IPS-NIHi11 (cell line): ENCODE measurements at places on chromosomes 1 and 21.

- peak; percentile 20 for DNase-seq
These were observed 1.7 kb downstream of the EGLN1 start for GRCh38 chr1:231420299-231420958.

- no peak for DNase-seq
These were observed 174.5 kb upstream of the RUNX1 start for GRCh38 chr21:35223480-35224156.

- DNase-seq, result no peak
These were observed 35.5 kb downstream of the KIRREL1 start for GRCh38 chr1:158028969-158029368.

DNA sequence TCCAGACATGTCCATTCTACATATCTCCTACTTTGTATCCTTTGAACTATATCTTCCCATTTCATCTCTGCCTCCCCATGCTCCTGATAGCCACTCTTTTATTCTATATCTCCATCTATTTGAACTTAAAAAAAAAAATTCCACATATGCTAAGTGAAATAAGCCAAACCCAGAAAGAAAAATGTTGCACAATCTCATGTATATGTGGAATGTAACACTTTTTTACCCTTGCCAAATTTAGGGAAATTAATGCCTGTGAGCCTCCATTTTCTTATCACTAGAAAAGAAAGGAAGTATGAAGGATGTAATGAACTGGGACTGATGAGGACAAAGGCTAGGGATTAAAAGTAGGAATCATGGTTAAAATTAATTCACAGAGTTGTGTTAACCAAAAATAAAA is 53.5 kb downstream of the RGS13 start:
- no peak for DNase-seq

DNA sequence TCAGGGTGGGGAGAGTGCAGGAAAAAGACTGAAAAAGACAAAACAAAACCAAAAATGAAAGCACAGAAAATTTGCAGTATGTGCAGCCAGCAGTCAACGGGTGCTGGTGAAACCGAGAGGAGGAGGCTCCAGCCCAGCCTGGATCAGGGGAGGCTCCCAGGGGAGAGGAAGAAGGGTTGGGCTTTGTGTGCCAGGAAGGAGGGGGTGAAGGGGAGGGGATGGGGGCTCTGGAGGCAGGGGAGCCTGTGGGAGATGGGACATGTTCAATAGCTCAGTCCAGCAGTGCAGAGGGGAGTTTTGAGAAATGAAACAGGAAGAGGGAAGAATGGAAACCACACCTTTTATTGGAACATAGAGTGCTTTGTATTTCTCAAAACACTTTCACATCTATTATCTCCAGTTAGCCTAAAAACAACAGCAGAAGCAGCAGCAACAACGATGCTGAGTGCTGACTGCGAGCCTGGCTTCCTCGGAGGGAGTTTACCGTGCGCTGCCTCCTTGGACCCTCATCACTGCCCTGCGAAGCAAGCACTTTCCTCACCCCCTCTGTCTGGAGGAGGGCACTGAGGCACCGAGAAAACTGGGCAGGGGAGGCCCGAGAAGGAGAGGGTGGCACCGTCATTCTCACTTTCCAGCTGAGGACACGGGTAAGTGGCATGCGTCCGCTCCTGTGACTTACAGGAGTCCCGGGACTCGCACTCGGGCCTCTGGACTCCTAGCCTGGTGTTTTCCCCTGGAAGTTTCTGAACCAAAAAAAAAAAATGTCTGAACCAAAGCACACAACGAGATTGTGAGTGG is 62.9 kb downstream of the MDM4 start:
- peak; percentile 63 for DNase-seq

DNA sequence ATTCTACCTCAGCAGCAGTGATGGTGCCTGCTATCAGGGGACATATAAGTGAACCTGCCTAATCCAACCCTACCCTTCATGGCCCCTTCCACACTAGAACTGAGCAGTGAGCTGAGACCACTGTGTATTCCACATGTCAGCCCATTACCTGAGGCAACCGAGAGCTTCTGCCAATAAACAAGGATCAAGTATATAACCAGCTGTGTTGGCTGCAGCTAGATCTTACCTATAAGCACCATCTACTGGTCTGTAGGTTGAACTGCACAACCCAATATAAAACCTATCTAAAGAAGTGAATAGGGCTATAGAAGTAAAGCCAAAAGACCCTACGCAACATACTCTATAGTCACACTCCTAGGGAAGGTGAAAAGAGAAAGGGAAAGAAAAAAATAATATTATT is 376.9 kb downstream of the HHIPL2 start:
- peak; percentile 60 for DNase-seq

GRCh38 chr1:8764293-8764937 is 53.0 kb downstream of the RERE start:
- DNase-seq, result no peak

DNA sequence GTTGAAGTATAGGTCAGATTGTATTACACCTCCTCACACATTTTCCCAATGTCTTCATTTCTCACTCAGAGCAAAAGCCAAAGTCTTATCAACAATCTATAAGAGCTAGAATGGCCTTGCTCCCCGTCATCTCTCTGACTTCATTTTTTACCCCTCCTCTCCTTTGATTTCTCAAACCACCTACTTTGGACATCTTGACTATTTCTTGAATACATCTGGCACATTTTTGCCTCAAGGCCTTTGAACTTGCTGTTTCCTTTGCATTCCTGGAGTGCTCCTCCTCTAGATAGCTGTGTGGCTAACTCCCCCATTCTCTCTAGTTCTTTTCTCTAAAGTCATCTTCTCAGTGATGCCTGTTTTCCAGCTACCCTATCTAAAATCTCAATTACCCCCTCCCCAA is 7.2 kb upstream of the XCL2 start:
- DNase-seq, result no peak

DNA sequence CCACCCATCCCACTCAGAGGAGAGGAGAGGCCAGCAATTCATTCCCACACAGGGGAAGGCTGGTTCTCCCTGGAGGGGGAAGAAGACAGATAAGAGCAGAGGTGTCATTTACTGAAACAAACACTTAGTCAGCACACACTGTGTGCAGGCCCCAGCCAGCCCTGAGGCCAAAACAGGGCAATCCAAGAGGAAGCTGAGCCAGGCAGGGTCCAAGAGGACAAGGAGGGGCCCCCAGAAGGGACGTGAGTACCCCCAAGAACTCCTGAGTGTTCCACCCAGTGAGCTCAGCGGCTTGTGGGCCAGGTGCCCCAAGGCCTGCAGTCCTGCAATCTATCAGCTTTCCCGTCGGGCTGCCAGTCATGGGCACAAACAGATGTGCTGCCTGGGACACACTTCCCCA is 15.8 kb downstream of the ADGRB2 start:
- no peak for DNase-seq

DNA sequence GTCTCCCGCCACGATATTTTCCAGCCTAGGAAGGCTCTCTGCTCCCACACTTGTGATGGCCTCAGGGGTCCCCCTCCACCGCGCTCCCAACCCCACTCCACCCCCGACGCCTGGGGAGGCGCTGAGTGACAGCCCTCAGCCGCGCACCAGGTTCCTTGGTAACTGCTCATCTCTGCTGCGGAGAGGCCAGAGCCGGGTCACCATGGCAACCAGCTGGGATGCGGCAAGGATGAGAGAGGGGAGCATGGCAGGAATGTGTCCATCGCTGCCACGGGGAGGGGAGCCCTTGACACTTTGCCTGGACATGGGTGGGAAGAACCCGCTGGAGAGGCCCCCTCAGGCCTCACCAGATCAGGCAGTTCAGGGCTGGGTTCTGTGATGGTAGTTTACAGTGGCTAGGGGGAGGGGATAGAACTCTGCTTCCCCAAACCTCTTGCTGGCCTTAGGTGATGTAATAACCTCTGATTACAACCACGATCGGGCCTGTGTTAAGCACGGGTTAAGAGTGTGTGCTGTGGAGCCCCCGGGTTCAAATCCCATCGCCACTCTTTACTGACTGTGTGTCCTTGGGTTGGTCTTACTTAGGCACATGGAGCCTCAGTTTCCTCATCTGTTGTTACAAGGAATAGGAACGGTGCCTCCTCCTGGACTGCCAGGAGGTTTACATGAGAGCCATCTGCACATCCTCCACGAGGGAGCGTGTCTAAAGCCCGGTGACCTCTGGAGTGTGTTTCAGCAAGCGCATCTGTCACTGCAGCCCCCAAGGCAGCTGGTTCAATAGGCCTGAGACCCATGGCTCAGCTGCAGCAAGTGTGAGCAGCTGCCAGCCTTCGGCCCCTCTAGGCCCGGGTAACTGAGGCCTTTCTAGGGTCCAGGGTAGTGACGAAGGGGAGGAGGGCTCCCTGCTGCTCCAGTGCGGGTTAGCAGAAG is 6.3 kb downstream of the KIF17 start:
- no peak for DNase-seq

GRCh38 chr1:19884312-19884711 is 2.1 kb downstream of the OTUD3 start:
- DNase-seq, result no peak

- no peak for DNase-seq
These were observed 7.2 kb downstream of the CBR1 start for GRCh38 chr21:36076878-36077655.

DNA sequence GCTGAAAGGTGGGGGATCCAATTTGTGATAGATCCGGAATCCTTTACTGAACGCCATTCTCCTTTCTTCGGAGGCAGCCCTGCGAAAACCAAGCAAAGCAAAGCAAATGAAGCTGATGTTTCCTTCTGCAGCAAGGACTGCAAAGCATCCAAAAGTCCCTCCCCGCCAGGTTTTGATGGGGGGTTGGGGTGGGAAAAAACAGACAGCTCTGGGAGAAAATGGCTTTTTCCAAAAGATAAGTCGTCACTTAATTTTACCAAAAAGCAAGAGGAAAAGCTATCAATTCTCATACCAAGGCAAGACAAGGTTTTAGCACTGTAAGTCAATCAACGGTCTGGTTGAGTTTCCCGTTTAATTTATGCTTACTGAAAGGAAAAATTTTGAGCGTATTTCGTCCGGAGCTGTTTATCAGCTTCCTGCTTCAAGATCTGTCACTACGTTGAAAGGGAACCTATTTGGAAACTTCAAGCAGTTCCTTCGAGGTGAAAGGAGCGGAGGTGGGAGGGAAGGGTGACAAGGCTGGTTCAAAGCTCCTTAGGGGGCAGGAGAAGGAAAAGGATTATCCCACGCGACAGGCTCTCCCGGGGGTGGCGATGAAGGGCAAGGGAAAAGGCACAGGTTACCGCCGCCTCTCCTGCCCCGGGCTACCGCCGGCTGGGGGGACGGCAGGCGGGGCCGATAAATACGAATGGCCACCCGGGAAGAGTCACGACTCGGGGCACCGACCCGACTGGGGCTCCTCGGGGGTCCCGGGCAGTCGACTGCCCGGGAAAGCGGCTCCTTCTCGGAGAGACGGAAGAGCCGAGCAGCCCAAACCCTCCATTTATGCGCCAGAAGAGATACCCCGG is 750 bp downstream of the SYNJ1 start:
- DNase-seq, result no peak

DNA sequence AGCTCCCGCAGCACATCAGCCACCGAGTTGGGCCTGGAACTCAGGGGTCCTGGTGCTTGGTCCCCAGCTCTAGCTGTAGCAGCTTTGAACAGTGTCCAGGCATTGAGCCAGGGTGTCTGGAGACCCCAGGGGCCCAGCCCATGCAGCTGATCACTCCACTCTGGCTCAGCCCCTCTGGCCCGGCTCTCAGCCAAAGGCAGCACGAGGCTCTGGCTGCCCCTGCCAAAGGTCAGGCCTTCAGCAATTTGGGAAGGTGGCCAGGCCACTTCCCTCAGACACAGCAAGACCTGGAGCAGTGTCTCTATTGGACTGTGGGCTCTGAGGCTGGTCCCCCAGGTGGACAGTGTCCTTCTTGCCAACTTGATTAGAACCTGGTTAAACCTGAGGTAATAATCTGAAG is 34.4 kb upstream of the RNF19B start:
- DNase-seq, result no peak

GRCh38 chr1:155083865-155084721 is 5.5 kb downstream of the EFNA3 start:
- DNase-seq, result no peak

GRCh38 chr1:175118375-175119367 is 51.0 kb downstream of the TNN start:
- DNase-seq, result no peak

GRCh38 chr1:118304722-118305359 is 119.8 kb upstream of the SPAG17 start:
- DNase-seq, result peak; percentile 9

GRCh38 chr1:21633992-21634805 is 35.0 kb downstream of the RAP1GAP start:
- peak; percentile 28 for DNase-seq

DNA sequence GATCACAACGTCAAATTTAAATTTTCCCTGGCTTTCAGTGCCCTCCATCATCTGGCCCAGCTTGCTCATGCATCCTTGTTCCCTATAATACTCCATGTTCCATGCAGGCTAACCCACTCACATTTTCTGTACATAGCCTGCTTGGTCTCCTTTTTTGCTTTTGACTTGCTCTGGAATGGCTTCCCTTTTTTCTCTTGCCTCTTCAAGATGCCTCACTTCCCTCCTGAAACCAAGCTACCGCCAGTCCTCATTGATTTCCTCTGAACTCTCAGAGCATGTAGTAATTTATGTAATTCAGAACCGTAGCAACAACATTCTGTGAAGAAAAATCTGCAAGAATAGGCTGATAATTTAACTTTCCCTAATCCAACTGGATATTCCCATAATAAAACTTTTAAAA is 10.3 kb downstream of the CAP1 start:
- DNase-seq, result no peak

DNA sequence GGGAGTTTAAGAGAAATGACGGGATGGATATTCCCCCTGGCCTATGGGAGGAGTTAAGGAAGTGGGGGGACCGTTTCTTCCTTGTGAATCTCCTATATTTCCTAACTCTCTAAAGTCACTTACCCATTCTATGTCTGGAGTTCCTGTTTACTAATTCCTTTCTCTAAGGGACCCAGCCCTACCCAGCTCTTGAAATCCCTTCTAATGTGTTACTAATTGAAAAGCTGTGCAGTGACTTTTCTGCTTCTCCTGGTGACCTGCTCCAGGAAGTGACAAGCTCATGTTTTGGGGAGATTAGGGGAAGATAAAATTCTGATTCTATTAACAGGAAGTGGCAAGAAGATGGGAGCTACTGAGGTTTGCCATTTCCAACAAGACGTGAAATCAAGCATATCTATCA is 4.0 kb upstream of the SAMSN1 start:
- no peak for DNase-seq

- DNase-seq, result no peak
These were observed 12.4 kb downstream of the ZBTB17 start for GRCh38 chr1:15963363-15963967.

DNA sequence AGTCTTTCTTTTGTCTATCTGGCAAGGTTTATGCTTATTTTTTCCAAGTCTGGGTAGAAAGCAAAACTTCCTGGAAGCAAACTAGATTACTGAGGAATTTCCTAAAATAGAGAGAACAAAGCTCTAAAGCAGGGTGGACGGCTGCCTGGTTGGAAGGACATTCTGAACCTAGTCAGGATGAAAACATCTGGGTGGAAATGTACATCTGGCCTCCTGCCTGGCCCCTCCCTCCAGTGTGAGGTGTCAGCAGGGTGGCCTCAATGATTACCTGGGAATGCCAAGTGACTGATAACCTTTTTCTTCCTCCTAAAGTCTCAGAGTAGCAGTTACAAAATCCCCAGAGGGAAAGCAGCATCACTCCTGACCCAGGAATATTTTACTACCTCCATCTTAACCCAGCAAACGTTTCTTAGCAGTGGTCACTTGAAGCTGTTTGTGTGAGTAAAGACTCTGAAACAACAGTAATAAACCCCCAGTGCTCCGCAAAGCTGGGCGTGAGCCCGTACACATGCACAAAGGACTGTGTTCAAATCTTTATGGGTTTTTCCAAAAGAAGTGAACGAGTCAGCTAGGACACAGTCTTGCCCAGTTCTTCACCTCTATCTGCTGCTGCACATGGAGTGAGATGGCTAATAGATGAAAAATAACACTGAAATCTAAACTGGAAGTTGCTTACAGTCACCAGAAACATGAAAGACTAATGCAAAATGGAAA is 18.9 kb downstream of the ANGPTL7 start:
- DNase-seq, result no peak
